ENCODE measurements at places on chromosomes 7 and 10.

DNA sequence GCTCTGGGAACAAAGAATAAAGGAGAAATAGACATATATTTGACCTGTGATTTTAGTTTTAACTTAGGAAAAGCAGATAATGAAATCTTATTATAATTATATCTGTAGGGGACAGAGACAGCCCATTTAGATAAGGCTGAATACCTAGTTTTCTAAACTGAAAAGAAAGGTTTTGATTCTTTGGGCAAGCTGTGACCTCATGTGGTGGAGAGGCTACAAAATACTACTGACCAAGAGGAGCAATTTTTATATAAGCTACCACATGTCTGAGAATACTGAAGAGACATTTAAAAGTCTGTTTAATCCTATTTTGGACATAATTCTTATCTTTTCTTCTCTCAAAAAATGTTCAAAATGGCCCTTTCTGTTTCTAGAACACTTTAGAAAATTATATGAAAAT lies 271.0 kb downstream of the MTERF1 start:
- DNase-seq, result peak; percentile 3

DNA sequence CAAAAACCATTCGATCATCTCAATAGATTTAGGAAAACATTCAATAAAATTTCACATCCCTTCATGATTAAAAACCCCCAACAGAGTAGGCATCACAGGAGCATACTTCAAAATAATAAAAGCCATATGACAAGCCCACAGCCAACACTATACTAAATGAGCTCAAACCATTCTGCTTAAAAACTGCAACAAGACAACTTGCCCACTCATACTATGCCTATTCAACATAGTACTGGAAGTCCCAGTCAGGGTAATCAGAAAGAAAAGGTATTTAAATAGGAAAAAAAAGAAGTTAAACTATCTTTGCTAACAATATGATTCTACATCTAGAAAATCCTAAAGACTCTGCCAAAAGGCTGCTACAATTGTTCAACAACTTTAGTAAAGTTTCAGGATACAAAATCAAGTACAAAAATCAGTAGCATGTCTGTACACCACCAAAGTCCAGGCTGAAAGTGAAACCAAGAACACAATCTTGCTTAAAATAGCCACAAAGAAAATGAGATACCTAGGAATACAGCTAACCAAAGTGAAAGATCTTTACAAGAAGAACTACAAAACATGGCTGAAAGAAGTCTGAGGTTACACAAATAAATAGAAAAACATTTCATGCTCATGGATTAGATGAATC lies 882.6 kb downstream of the GRM8 start:
- no peak for DNase-seq

DNA sequence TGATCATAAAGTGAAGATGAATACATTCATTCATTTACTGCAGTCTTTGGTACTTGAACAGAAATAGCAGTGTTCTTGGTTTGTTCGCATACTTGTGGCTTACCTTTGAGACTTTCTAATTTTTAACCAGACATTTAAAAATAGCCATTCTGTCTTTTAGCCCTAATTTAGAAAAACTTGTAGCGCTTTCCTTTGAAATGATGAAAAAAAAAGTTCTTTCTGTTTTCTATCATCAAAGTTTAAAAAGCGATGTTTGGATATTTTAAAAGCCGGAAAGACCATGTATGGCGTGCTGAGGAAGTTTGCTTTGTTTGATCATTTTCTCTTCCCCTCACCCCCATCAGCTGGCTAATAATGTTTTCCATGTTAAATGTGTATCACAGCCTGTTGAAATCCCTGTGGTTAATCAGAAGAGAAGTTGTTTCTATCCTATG lies 116.3 kb downstream of the CUX1 start:
- no peak for DNase-seq

DNA sequence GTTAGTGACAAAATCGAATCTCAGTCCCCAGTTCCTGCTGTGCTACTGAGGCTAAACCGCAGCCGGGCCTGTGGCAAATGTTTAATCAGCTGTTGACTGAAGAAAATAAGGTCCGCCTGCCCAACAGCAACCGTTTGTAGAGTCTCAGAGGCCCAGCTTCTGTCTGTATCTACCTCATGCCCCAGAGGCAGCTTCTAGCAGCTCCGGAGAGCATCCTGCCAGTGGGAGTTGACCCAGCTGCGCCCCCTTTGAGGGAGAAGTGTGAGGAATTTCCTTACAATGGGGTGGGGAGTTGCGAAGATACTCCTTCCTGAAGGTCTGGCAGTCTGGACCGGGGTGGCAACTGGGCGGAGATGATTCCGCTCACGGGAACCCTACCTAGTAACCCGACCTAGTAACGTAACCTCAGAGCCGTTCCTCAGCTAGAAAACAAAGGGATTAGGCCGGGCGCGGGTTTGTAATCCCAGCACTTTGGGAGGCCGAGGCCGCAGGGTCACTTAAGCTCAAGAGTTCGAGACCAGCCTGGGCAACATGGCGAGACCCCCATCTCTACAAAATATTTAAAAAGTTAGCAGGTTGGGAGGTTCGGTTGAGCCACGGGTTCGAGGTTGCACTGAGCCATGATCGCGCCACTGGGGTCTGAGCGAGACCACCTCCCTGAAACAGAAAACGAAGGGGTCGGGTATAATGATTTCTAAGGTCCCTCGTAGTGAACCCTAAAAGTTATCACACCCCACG lies 846 bp upstream of the ZNF775 start:
- peak; percentile 74 for DNase-seq

- DNase-seq, result peak; percentile 88
Measured at GRCh38 chr7:73995330-73995729, 32.6 kb upstream of the ELN start.

DNA sequence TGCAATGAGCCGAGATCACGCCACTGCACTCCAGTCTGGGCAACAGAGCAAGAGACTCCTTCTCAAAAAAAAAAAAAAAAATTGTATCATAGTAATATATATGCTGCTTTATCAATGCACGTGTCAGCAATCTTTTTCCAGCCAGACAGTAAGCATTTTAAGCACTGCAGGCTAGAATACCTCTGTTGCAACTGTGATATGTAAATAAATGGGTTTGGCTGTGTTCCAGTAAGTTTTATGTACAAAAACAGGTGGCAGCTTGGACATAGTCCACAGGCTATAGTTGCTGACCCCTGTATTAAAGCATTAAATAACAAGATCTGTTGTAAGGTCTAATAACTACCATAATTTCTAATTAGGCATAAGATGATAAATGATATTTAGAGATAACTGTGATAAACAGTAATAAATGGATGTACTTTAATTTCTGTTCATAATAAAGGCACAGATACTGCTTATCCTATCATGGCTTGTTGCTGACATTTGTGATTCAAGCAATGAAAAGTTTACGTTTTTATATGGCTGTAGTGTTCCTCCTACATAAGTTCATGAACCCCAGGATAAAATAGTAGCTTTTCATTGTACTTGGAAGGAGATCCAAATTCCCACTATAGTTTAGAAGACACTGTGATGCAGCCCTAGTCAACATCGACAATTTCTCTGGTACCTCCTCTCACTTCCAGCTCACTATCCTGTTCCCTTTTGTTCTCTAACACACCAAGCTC lies 161.4 kb downstream of the ELMO1 start:
- DNase-seq, result no peak

DNA sequence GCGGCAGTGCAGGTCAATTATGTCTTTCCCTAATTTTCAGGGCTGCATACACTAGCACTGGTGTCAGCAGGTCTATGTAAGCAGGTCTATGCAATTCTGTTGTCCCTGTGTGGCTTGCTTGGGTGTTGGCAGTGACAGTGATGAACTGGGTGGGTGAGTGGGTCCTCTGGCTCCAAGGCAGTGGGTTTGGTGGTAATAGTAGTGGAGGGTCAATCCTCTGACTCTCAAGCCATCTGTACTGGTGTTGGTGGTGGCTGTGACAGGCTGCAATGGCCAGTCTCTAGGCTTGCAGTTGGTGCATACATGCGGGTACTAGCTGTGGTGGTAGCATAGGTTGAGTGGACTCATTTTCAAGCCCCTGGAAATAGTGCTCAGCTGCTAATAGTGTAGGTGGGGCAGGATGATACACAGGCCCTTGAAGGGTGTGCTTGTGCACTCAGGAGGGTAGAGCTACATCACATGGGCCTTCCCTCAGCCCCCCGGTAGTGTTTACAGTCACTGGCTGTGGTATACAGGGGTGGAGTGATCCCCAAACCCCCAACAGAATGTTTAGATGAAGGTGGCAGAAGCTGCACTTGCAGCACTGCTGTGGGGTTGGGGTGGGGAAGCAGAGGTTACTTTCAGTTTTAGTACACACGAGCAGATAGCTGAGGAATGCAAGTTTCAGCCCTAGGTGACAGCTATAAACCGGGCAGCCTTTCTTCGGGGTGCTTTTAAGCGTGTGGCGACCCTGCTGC lies 331.3 kb downstream of the PCDH15 start:
- no peak for DNase-seq

GRCh38 chr7:141754939-141755338 lies 9.0 kb upstream of the TAS2R3 start:
- DNase-seq, result peak; percentile 5

DNA sequence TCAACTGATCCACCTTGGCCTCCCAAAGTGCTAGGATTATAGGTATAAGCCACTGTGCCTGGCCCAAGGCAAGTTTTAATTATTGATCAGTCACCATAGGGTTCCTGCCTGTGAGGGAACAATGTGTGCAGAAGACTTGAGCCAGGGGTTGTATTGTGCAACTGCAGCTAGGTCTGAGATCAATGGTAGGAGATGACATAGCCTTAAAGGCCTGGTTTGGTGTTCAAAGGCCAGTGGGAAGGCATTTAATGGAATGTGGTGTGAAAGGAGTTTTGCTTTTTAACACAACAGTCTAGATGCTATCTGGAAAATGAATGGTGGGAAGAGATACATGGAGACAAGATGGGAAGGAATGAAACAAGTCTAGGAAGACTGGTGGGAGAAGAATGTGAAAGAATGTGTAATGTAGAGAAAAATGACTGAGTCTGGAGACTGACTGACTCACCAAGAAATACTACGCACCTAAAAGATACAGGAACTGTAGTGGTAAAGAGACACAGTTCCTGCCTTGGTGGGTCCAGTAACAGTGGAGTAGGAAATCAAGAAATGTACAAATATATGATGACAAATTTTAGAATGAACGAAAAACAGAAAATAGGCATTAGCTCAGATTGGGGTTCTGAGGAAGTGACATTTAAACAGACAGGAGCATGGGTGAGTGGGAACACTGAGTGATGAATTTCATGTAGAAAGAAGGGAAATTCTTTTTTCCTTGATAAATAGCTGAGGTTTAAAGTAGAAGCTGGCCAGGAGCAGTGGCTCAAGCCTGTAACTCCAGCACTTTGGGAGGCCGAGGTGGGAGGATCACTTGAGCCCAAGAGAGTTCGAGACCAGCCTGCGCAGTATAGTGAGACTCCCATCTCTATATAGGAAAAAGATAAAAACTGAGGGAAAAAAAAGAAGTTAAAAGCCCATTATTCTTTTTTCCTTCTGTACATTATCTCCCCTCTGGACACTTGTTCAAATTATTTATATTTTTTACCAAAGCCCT lies 9.4 kb downstream of the HNRNPF start:
- DNase-seq, result peak; percentile 51

- DNase-seq, result no peak
Measured at GRCh38 chr10:100734295-100735086, 10.9 kb upstream of the PAX2 start.

DNA sequence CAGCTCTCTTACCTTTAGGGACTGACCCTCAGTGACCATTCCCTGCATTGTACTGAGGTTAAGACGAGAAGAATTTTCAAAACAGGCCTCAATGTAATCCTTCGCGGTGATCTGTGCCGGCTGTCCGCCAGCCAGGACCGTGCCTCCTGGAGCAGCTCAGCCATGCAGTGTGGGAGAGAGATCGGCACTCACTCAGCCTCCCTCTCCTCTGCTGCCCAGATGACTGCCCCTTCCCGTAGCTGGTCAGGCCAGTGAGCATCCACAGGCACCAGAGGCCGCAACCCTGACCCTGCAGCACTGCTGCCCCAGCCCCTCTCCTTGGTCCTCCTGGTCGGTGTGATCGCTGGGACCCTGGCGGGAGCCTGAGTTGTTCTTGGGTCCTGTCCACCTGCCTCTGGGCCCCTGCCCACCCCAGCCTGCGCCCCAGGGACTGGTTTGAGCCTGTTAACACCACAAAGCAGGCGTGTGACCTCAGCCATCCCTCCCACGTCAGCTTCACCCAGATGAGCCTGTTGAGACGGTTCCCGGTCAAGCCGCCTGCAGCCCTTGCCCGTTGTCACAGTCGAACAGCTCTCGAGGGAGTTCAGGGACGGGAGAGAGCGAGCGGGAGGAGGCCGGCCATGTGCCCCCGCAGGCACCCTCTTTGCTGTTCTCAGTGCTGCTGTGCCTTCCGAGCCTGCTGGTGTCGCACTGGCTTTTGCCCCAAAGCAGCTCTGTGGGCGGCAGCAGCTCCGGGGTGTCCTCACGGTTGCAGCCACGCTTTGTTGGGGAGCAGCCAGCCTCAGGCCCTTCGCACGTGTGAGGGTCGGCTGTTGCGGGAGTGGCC lies 37.2 kb downstream of the NKX6-2 start:
- DNase-seq, result no peak

DNA sequence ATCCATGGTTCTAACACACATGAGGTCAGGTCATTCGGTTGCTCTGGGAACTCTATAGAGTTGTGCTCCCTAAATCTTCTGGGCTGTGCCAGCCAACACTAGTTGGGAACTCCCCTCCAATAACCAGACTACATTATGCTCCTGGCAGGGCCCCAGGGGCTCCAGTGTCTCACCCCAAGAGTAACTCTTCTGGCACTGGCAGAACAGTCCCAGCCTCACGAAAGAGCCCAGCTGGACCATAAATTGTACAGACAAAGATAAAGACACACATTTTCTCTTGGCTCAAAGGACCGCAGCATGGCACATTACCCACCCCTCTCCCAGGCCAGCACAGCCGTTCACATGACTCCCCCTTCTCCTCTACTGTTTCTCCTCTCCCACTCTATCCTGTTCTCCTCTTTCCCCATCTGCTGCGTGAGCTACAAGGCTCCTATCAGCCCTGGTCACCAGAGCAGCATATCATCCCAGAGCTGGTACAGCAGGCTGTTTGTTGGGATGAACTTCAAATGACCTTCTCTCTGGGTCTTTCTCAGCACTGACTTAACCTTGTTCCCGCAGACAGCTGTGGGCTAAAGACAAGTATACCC lies 230.6 kb downstream of the PLXNA4 start:
- DNase-seq, result no peak

DNA sequence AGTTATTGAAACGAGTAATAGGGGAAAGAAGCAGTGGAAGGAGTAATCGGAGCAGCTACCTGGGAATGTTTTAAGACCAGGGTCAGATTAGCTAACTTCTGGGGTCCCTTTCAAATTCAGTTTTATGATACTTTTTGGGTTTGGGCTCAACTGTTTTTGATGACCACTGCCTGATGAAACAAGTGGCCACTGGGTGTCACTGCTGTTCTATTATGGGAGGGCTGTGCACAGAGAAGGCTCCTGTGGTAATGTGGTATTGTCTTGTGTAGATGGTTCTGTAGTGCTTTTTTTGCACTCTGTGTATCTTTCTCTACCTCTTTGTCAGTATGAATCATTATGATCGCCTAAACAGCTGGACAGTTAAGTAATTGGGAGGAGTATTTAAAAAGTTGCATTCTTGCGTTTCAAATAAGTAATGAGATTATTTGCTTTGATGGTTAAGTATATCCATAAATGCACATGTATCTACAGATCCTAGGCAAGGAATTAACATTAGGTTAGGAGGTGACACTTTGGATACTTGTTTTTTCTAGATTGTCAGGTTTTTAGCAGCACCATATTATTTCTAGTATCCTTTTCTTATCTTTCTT lies 128.4 kb downstream of the ABCA13 start:
- DNase-seq, result peak; percentile 68

GRCh38 chr7:128831178-128831993 lies 1.2 kb downstream of the FLNC start:
- peak; percentile 80 for DNase-seq

GRCh38 chr7:444606-445005 lies 75.0 kb downstream of the PDGFA start:
- no peak for DNase-seq

Measured in fibroblast of skin of scalp (primary cell).